HEK293T (cell line): ENCODE measurements at places on chromosomes 12 and 14.

- DNase-seq, result no peak
Observed at GRCh38 chr12:47507221-47507620, 198.6 kb downstream of the RPAP3 start.

- DNase-seq, result peak; percentile 17
Observed at GRCh38 chr12:52380271-52380694, 5.2 kb downstream of the KRT84 start.

GRCh38 chr12:109679501-109680263 lies 33.9 kb upstream of the FAM222A start:
- DNase-seq, result no peak

GRCh38 chr12:91222746-91223145 lies 40.1 kb upstream of the DCN start:
- DNase-seq, result no peak

GRCh38 chr14:68908803-68909202 lies 70.3 kb downstream of the ACTN1 start:
- DNase-seq, result no peak

GRCh38 chr14:70036665-70037064 lies 152.1 kb downstream of the SLC8A3 start:
- DNase-seq, result peak; percentile 22

GRCh38 chr12:14247166-14247565 lies 118.3 kb upstream of the ATF7IP start:
- no peak for DNase-seq

- no peak for DNase-seq
Observed at GRCh38 chr14:94121485-94121884, 7.9 kb downstream of the IFI27L2 start.

- DNase-seq, result peak; percentile 45
Observed at GRCh38 chr12:124053851-124054250, 80.8 kb downstream of the ZNF664 start.
